Suprapubic skin (tissue), 4 donors: ENCODE measurements at places on chromosomes 16 and 17. TPM values are rescaled to one million over a fixed set of nuclear protein-coding genes. Genes with fewer than 3 reads are reported as not detected.

GRCh38 chr17:48997103-48997826, at the start of gene IGF2BP1:
Gene IGF2BP1 (plus strand): TSS chr17:48997385. CDS start chr17:48997746, 361 bp downstream.
- DNase-seq: no peak

DNA sequence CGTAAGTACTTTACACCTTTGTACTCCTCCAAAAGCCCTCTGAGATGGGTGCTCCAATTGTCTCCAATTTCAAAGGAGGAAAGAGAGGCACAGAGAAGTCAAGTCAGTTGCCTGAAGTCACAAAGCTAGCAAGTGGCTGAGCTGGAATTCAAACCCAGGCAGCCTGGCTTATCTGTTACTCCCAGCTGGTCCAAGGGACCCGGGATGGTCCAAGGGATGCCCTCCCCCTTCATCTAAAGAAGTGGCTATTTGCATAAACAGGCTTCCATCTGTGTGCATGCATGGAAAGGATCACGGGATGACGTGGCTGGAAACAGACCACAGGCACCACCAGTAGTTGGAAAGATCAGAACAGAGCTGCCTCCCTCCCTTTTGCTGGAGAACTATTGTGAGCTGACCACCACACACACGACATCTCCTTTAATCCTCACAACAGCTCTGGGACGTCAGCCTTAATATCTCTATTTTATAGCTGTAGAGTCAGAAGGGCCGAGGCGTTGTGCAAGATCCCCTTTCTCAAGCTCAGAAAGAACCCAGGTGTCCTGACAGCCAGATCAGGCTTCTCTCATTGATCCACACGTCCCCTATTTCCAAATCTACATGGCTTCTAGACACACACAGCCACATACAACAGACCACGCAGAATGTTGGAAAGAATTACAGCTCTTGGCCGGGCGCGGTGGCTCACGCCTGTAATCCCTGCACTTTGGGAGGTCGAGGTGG, 10.9 kb upstream of the COL1A1 start:
- DNase-seq: no peak

DNA sequence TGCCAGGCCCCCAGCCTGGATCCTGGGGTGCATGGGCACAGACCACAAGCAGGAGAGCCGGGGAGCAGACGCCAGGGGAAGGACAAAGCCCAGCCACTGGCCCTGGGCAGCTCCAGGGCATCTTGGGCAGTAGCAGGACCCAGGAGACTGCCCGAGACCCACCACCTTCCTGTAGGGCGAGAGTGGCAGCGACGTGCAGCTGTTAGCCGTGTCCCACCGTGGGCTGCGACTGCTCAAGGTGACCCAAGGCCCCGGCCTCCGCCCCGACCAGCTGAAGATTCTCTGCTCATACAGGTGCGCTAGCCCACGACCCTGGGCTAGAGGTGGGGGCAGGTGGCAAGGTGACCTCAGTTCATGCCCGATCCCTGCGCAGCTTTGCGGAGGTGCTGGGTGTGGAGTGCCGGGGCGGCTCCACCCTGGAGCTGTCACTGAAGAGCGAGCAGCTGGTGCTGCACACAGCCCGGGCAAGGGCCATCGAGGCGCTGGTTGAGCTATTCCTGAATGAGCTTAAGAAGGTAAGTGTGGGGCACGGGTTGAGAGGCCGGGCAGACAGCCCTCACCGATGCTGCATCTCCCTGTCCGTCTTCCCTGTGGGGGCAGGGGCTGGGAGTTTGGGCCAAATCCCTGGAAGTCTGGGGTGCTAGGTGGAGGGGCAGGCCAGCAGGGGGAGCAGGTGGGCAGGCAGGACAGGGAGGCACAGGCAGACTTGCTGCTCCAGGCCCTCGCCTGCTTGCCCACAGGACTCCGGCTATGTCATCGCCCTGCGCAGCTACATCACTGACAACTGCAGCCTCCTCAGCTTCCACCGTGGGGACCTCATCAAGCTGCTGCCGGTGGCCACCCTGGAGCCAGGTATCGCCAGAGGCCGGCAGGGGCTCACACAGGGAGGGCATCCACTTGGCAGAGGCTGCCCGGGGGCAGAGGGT, 13.5 kb upstream of the SMIM5 start:
- no peak for DNase-seq

DNA sequence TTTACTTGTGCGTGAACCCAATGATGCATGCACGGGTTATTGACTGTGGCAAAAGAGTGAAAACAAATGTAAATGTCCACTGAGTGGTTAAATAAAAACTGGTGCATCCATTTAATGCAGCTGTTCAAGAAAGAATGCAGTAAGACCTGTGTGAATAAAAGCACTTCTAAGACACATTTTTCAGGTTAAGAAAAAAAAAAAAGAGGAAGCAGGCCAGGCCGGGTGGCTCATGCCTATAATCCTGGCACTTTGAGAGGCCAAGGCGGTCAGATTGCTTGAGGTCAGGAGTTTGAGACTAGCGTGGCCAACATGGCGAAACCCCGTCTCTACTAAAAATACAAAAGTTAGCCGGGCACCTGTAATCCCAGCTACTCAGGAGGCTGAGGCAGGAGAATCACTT, 11.8 kb downstream of the CNGB1 start:
- DNase-seq: no peak

DNA sequence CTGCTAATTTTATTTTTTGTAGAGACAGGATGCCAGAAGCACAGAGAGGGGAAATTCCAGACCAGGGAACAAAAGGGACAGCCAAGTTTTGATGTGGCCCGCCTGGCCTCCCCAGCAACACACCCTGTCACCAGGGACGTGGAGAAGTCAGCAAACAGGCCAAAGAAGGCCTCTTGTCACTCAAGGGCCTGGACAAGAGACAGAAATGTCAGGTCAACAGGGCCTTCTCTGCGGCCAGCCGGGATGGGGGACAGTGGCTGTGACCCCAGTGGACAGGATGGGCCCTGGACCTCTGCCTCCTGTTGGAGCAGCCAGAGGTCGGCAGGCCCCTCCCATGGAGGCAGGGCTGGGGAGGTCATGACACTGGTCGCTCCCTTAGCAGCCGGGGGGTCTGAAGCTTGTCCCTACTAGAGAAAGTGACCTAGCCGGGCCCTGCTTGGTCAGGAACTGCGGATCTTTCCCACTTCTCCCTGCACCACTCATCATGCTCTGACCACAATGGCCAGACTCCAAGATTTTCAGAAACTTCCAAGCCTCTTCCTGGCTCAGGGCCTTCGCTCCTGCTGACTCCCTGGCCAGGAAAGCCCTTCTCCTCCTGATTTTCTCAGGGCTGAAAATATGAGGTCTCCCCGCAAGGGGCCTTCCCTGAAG, 9.2 kb upstream of the TVP23A start:
- DNase-seq: peak; percentile 80

DNA sequence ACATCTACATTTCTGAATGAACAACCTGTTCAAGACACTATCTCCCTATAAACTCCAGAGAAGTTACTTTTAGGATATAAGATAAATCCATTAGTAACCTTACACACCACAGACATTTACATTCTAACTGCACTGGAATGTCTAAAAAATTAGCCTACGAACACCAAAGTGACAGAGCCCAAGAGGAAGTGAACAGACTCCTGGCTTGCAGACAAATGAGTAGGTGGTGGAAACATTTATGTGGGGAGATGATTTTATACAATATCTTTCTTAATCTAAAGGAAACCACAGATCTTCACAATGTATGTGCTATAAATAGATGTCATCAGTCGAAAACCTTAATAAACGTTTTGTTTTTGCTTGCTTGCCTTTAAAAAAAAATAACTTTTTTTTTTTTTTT, 18.8 kb downstream of the ZNF652 start:
- DNase-seq: no peak

DNA sequence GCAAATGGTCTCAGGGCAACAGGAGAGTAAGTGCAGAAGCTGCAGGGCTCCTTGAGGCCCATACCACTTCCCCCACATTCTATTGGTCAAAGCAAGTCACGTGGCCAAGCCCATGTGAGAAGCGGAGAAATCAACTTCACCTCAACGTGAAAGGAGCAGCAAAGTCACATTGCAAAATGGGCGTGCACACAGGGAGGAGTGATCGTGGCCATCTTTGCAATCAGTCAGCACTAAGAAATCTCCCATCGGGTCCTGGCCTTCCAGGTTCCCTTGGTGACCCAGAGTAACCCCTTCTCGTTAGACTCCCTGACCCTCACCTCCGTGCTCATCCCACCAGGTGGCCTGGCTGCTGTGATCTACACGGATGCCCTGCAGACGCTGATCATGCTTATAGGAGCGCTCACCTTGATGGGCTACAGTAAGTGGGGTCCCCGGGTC, 38.0 kb downstream of the SLC5A11 start:
- no peak for DNase-seq

GRCh38 chr17:32491371-32492263, 4.8 kb downstream of the CDK5R1 start:
- DNase-seq: peak; percentile 24

DNA sequence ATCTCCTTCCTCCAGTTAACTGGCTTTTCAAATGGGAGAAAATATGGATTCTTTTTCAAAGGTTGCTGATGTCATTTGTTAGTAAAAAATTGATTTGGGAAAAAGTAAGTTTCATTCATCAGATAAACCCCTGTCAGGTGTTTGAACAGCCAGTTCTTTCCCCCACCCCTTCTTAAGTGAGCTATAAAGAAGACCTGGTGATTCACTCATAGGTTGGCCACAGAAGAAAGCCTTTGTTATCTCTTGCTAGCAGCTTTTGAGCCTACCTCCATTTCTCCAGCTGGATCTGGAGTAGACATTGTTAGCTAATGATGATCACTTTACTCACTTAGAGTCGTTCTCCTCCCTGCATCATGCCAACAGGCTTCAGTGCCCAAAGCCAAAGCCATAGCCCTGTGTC, 63.0 kb downstream of the NLK start:
- DNase-seq: no peak

GRCh38 chr16:8937803-8938202, 25.9 kb downstream of the USP7 start:
- DNase-seq: no peak

- DNase-seq: no peak
Measured at GRCh38 chr17:31535581-31535981, 144.1 kb downstream of the RAB11FIP4 start.

- DNase-seq: no peak
Measured at GRCh38 chr17:80030730-80031410, 4.8 kb downstream of the TBC1D16 start.

DNA sequence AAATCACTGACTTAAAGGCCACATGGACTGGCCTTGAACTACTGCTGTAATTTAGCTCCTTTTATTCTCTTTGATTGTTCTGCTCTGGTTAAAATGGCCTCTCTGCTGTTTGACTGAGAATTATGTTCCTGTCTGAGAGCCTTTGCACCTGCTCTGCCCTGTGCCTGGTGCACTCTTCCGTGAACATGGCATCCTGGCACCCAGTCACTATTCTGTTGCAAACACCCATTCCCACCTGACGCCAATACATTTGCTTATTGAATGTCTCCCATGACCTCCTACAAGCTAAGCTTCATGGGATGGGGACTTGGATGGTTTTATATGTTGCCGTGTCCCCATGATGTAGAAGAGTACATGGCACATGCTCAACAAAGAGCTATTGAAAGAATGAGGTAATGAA, 20.1 kb downstream of the HSD17B2 start:
- no peak for DNase-seq

GRCh38 chr17:76495663-76496400, 5.4 kb downstream of the RHBDF2 start:
- DNase-seq: no peak

- DNase-seq: no peak
Measured at GRCh38 chr16:68319185-68319908, 8.5 kb downstream of the PRMT7 start.

DNA sequence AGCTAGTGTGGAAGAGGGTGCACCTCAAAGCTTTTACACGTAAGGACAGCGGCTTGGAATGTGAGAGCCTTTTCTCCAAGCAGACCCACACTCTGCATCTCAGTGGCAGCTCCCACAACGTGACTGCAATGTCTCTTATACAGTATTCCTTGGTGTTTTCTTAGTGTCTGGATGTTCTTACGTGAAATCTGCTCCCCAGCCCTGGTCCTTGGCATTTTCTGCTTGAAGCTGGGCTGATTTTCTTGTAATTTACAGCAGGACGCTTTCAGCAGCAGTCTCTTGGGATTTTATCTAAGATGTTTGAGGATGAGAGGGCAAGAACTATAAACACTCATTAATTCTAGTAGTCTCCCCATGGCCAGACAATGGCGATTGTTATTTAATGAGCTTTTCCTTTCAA, 12.1 kb upstream of the POLR3E start:
- DNase-seq: no peak

- no peak for DNase-seq
Measured at GRCh38 chr17:72308744-72309385, 188.0 kb downstream of the SOX9 start.

GRCh38 chr17:76179496-76180467, 38.7 kb upstream of the FOXJ1 start:
- no peak for DNase-seq

DNA sequence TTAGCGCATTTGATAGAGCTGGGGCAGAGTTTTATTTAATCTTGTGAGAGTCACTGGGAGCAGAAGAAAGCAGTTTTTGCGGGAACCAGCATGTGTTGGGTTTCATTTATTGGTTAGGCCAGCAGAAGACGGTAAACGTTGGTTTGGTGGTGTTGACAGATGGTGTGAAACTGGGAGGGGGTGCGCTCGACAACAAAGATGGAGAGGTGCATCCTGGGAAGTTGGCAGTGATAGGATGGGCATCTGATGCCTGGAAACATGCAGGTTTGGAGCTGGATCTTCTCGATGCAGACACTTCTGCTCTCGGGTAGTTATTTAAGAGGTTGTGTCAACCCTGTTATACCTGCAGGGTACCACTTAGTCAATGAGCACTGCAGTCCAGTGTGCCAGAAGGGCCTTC, 24.9 kb upstream of the CLEC18A start:
- no peak for DNase-seq

DNA sequence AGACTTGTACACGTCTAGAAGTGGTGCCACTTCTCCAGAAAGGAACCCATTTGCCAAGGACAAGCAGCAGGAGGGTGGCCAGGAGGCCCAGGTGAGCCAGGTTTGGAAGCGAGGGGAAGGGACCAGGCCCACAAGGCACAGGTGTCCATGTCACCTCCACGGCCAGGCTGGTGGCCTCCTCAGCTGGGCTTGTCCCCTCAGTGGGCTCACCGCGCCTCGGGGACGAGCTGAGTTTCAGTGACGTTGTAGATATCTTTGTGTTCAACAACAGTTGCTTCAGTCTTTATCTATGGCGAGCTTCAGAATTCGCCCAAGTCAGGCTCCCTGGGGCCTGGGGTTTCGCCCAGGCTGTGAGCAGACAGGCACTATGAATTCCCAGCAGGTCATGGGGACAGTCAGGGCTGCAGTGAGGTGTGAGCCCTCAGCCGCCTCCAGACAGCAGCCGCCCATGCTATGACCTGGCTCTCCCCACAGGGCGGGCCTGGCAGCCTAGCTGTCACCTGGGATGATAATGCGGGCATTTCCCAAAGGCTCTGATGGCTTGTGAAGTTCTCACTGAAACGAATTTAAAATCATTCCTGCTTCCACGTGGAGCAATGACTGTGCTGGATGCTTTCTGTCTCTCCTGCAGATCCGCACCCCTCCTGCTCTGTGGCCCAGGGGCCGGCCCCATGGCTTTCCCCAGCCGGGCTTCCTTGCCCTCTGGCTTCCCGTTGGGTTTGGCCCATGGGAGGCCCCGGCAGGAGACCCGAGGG, 89.5 kb downstream of the MRC2 start:
- no peak for DNase-seq

GRCh38 chr16:923184-923583, 47.6 kb downstream of the LMF1 start:
- DNase-seq: no peak

Gene TRAPPC2L
- total RNA-seq: 49.2 TPM

Gene SSH2
- total RNA-seq: 14.7 TPM

Gene KCNJ2
- total RNA-seq: 15.7 TPM

Gene CCL2
- 7.1 TPM for total RNA-seq

Gene OR1F1
- total RNA-seq: not detected

Gene KRTAP1-1
- total RNA-seq: not detected

Gene ALOXE3
- 59.9 TPM for total RNA-seq

Gene CACNA1H
- 19.4 TPM for total RNA-seq

Gene KIF19
- total RNA-seq: 1.3 TPM

Gene NPW
- 3.0 TPM for total RNA-seq
